Upper lobe of right lung (tissue), 1 donor: ENCODE measurements at places on chromosomes 16 and 17.

- peak; percentile 91 for DNase-seq
These were observed 21.7 kb downstream of the ACSF3 start for GRCh38 chr16:89115216-89115861.

- DNase-seq: no peak
These were observed 55.6 kb upstream of the ALOX12 start for GRCh38 chr17:6940186-6940649.

DNA sequence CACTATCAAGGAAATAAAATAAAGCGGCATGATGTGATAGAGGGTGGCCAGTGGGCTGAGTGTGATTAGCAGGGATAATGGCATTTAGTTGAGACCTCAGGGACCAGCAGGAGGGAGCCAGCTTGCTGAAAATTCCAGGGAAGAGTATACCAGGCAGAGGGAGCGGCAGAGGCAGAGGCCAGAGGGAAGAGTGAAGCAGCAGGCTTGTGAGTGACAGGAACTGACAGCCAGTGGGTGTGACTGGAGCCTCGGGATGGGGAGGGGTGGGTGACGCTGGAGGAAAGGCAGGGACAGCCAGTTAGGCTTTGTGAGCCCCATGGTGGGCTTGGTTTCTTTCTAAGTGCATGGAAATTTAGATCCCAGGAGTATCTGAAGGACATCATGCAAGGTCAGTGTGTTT is 209.7 kb upstream of the CACNG3 start:
- no peak for DNase-seq

DNA sequence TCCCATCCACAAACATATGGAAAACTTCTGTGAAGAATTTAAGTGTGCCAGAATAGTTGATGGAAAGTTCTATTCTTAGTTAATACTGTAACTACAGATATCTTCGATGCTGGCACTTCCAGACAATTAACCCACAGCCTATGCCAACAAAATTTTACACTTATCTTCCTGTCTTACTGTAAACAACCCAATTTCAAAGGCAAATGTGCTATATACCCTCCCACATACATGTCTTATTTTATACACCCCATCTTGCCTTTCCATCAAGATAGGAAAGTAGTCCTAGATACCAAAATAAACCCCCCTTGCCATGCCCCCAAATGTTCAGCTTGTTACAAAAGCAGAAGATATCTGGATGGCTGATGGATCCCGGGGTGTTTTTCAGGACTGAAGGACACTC is 306.3 kb downstream of the SLC39A11 start:
- no peak for DNase-seq

GRCh38 chr17:18185832-18186626 is 2.4 kb downstream of the ALKBH5 start:
- DNase-seq: no peak

- DNase-seq: no peak
These were observed 3.6 kb downstream of the USP7 start for GRCh38 chr16:8959921-8960787.

- DNase-seq: no peak
These were observed 19.3 kb downstream of the SHISA9 start for GRCh38 chr16:12920739-12921138.

- DNase-seq: no peak
These were observed 47.8 kb upstream of the GCSH start for GRCh38 chr16:81143921-81144471.

DNA sequence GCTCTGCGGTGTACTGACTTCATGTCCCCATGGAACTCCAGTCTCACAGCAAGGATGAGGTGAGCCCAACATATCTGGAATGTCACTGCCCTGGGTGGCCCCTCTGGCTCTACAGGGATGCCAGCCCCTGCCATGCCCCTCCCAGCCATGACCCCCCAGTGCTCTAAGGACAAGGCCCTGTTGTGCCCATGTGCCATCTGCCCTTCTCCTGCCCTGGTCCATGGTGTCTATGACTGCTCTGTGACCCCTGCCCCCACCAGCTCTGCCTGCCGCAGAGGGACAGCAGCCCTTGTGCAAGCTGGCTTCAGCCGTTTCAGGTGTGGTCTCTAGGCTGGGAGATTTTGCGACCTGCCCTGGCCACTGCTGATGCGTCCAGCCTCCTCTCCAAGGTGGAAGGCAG is 40.3 kb downstream of the TK2 start:
- no peak for DNase-seq

GRCh38 chr17:45277992-45278391 is 16.1 kb upstream of the SPATA32 start:
- DNase-seq: peak; percentile 74

- DNase-seq: no peak
These were observed 26.5 kb upstream of the NF1 start for GRCh38 chr17:31068291-31068690.

DNA sequence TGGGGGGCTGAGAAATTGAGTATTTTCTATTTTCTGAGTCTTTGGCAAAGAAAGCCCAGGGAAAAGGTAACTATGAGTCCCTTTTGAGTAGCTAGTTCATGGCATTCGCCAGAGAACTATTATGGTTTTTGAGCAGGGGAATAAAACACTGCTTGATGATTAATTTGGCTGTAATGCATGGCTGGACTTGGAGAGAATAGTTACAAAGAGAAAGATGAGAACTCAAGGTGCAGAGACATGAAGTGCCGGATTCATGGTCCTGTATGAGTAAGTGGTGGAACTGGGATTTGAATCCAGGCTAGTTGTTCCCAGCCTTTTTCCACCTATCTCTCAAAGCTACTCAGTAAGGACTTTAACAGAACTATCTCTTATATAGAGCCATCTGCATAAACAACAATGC is 266.6 kb downstream of the CA10 start:
- no peak for DNase-seq

DNA sequence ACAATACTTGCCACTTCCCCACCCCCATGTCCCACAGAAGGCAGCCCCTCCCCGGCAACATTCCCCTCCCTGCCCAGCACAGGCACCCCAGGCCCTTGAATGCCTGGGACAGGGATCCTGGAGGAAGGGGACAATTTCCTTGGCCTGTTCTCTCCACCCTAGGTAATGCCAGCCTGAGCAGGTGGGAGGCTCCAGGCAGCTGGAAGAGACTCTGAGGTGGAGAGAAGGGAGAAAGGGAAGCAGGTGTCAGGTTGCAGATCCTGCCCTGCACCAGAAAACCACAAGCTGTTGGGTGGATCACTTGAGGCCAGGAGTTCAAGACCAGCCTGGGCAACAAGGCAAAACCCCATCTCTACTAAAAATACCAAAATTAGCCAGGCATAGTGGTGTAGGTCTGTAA is 8.9 kb downstream of the MPP2 start:
- DNase-seq: no peak

DNA sequence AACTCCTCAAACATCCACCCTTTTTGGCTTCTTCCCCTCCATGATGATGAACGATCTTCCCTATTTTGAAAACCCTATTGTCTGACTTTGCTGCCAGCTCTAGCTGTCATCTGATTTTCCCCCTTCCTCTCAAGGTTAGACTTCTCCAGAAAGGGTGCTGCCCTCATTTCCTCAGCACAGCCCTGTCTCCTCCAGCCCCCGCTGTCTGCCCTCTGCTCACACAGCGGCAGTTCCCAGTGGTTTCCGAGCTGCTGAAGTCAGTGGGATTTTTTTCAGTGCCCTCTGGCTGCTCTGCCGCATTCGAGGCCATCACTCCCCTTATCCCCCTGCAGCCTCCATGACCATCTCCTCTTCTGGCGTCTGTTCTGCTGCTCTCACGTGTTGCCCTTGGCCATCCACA is 26.6 kb upstream of the C17orf107 start:
- DNase-seq: peak; percentile 80

GRCh38 chr17:45319239-45319703 is 2.5 kb upstream of the MAP3K14 start:
- DNase-seq: no peak

- DNase-seq: no peak
These were observed 11.3 kb downstream of the ASGR1 start for GRCh38 chr17:7167832-7168231.

GRCh38 chr17:77914385-77915254 is 43.9 kb upstream of the TNRC6C start:
- DNase-seq: no peak

DNA sequence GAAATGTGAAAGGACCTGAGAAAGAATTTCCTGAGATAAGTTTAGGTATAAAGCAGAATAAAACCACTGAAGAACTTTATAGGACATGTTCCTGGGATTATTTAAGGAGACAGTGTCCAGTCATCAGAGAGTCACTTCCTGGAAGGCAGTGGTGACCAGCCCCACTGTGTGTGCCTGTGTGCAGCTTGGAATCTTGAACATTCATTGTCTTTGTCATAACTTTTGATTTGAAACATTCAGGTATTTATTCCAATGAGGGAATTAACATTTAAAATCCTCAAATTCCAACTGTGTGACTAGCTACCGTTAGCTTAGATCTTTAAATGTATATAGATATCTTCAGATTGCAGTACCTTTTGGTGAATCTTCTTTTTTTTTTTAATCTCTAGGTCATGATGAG is 61.7 kb upstream of the MRC2 start:
- DNase-seq: no peak

GRCh38 chr17:60630352-60630751 is 30.4 kb downstream of the PPM1D start:
- DNase-seq: no peak

GRCh38 chr16:83806731-83807130 is 1.0 kb upstream of the HSBP1 start:
- no peak for DNase-seq

- no peak for DNase-seq
These were observed 22.1 kb downstream of the NOS2 start for GRCh38 chr17:27778183-27778582.

- peak; percentile 80 for DNase-seq
These were observed 3.7 kb downstream of the TMC8 start for GRCh38 chr17:78133971-78134898.

- no peak for DNase-seq
These were observed 20.4 kb downstream of the PRKCA start for GRCh38 chr17:66322764-66323163.

DNA sequence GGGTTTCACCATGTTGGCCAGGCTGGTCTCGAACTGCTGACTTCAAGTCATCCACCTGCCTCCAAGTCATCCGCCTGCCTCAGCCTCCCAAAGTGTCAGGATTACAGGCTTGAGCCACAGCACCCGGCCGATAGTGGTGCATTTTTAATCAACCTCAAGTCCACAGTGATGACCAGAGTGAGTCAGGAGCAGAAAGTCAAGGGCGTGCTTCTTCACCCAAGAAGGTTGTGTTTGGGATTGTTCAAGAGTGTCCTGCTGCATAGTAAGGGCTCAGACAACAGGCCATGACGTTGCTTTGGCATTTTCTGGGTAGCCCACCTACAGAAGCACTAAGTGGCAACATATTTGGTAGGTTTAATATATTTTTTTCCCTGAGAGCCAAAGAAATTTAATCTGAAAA is 108.3 kb upstream of the FAM20A start:
- no peak for DNase-seq

- DNase-seq: no peak
These were observed 33.3 kb downstream of the TRIM25 start for GRCh38 chr17:56880571-56880970.

DNA sequence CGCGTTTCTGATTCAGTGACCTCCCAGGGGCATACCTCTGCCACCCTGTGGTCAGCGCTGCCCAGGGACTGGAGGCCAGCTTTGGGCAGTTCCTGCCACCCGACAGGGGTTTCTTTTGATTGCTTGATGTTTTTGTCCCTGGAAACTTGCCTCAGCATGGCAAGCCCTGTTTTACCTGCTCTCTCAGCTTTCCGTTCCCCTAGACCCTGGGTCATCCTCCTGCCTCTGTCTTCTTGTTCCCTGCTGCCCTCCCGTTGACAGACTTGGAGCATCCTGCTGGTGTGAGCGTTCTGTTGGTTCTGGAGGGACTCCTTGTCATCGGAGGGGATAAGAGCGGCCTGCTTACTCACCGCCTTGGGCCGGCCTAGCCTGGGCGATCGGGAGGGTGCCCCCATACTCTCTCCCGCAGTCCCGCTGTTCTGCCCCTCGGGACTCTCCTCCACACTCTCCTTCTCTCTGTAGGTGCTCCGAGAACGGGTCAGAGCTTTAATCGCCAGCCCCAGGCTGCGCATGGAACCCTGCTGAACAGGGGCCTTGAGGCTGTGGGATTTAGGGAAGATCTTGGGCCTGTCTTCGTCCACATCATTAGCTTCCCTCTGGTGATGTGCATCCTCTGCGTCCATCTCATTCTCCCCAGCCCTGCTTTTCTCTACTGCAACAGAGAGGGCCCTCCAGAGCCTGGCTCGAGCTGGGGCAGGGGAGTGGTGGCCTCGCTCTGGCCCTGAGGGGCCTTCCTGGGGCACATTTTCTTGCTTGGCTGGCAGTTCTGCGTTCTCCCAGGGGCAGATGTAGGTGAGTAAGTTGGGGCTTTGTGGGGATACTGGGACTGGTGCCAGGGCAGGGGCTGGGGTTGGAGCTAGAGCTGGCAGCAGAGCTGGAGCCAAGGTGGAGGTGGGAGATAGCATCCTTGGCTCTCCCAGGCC is 13.7 kb downstream of the GPR179 start:
- peak; percentile 56 for DNase-seq

GRCh38 chr17:30278032-30278431 is 13.7 kb downstream of the BLMH start:
- DNase-seq: no peak

GRCh38 chr17:51035431-51035830 is 85.2 kb downstream of the SPAG9 start:
- DNase-seq: no peak

GRCh38 chr16:379183-379960 is 2.4 kb downstream of the PGAP6 start:
- DNase-seq: peak; percentile 93

DNA sequence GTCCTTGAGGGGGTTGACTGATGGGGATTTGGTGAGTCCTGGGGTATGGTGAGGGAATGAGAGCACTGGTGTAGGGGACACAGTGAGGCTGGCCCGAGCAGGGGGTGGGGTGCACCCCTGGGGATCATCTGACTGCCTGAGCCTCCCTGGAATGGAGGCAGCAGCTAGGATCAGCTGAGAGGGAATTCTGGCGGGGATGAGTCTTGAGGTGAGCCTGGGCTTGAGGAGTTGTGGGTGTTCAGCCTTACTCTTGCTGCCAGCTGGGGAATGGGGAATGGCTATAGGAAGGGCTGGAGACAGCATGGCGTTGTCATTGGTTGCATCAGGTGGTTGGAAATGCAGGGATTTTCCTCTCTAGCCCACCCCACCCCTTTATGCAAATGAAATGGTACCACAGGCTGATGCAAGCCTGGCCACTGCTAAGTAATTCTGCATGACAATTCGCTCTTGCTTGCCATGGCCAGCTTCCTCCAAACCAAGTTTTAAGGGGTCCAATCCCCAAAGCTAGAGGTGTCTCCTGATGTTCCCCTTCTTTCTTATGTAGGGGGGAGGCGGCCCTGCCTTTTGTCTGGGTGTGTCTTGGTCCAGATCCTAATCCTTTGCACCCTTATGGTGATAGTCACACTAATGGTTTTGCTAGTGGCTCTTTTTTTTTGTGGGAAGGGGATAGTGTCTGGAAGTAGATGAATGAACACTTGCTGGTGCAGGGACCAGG is 7.5 kb downstream of the NFE2L1 start:
- no peak for DNase-seq

DNA sequence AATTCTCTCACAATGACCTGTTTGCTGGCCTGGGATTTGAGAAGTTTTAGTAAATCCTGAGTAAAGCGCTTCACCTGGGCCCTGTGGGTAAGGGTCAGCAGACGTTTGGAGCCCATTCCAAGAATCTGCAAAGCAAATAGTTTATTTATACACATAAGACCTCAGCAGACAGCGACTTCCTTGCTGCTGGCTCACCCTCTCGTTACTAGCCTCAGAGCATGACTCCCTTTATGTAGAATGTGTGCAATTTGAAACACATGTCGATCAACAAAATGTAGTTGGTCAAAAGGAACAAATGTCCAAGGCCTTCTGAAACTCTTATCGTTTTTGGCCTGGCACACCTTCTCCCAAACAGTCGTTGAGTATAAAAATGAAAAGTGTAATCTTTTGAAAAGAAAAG is 31.3 kb downstream of the MARF1 start:
- no peak for DNase-seq
